Fibroblast of upper back skin (primary cell): ENCODE measurements at places on chromosomes 7 and 10.
A peak's percentile ranks its signal among the peaks of the same experiment; 100 is the strongest.

DNA sequence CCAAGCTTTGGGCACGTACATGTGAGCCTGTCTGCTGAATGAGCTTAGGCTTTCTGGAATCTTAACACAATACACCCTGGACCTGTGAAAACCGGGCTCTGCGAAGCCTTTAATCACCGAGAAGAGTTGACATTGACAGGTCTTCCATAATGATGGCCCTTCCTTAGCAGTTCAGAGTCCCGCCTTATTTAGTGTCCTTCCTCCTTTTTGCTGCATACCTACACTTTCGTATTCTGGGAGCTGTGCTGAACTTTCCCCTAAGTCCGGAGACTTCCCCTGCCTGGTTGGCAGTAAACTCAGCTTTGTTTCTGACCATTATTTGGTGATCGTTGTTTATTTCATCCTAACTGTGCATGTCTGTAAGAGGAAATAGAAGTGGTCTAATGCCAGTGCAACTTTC is 212.0 kb downstream of the CAMK1D start:
- DNase-seq = no peak

- DNase-seq = no peak
Observed at GRCh38 chr10:69407621-69408301, 9.0 kb downstream of the TACR2 start.

- no peak for DNase-seq
Observed at GRCh38 chr10:80870282-80870681, 332.6 kb downstream of the SH2D4B start.

DNA sequence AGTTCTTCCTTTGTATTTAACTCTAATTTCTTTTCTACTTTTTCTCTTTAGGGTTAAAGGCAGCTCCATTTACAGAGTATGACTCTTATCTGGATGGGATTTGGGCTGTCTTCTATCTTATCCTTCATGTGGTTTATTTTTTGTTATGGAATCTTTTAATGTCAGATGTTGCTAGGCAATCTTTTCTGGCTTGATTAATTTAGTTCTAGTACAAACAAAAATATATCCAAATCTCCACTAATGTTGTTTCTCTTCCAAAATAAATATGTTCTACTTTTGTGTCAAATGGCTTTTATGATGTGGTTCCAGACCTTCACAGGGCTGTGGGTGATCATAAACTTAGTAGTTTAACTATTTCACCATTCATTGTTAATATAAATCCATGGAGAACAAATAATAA is 246.9 kb downstream of the AHR start:
- no peak for DNase-seq

DNA sequence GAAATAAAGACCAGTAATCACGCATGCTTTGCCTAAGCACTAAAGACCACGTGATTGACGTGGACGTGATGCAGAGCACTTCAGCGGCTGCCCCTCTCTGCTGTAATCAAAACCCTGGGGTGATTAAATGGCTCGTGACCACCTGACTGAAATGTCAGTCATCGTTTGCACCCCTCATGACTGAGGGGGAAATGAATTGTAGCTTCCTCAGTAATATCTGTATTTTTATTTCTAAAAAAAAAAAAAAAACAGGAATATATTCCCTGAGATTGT is 148.1 kb upstream of the RSU1 start:
- no peak for DNase-seq

- DNase-seq = no peak
Observed at GRCh38 chr10:63646491-63646890, 125.3 kb downstream of the REEP3 start.

DNA sequence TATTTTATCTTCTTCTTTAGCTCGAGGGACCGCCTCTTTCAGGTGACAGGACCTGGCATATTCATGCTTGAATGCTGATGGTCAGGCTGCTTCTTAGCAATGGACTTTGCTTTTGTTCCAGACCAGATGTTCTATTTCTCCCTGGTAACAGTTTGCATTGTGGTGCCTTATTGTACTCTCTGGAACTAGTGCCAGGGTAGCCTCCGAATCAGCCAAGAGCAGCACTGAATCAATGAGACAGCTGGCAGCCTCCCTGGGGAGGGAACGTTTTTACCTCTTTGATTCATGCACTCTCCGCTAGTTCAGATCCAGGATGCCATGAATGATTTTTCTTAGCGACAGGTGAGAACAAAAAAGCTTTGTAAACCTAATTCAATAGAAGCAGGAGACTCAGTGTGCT is 54.1 kb upstream of the NXPH1 start:
- no peak for DNase-seq

DNA sequence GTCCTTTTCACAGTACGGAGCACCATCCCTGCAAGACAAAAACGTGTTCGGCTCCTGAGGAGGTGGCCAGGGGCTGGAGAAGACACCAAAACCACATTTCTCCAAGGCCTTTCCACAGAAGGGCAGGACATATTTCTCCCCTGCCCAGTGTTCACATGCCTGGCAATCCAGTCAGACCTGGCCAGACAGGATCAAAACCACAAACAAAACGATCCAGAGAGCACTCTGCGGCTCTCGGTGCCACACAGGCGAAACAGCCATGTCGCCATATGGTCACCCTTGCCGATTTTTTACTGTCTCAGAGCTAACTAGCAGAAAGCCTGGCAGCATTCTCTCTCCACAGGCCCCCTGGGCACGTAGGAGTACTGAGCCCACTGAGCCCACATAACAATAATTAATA is 113.0 kb downstream of the ABLIM1 start:
- DNase-seq = no peak

DNA sequence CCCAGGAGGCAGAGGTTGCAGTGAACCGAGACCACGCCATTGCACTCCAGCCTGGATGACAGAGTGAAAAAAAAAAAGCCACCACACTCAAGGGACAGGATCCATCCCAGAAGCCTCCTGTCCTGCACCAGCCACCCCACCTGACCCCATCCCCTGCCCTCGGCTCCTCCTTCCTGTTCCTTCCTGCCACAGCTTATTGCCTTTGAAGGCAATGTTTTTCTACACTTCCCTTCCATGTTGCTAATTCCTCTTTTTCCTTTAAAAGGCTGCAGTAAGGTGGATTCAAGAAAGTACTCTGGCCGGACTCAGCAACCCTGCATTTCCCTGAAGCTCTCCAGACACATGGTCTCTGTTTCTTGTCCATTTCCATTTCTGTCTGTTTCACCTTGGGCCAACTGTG is 80.9 kb downstream of the FAM171A1 start:
- DNase-seq = no peak

- DNase-seq = peak; percentile 83
Observed at GRCh38 chr7:137923380-137923779, 76.6 kb upstream of the DGKI start.

DNA sequence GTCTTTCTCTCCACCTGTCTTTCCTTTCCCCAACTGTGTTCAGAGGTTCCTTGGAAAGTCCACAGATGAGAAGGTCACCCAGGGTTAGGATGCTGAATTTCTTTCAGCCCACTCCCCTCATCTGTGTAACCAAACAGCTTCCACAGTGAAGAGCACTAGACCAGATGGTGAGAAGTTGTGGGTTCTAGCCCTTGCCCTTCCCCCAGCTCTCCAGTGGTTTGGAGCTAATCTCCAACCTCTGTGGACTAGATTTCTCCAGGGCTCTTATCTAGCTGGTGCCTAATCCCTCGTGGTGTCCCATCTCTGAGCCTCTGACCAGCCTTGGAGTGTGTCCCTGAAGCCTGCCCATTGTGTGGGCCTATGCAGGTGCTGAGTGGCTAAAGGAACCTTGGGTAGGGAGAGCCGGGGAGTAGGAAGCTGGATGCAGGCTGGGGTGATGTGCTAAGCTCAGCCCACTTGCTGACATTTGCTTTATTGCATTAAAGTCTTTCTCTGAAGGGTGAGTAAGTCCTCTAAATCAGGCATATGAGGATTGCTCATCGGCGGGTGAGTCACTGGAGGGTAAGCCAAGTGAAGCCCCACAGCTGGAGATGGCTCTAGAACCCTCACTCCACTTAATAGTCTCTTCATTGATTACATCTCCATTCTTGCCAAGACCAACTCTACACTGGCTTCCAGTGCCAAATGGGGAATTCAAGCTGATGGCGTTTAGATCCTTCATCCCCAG is 14.9 kb downstream of the DUSP5 start:
- peak; percentile 91 for DNase-seq

- DNase-seq = no peak
Observed at GRCh38 chr7:124085179-124085578, 52.3 kb upstream of the TMEM229A start.

DNA sequence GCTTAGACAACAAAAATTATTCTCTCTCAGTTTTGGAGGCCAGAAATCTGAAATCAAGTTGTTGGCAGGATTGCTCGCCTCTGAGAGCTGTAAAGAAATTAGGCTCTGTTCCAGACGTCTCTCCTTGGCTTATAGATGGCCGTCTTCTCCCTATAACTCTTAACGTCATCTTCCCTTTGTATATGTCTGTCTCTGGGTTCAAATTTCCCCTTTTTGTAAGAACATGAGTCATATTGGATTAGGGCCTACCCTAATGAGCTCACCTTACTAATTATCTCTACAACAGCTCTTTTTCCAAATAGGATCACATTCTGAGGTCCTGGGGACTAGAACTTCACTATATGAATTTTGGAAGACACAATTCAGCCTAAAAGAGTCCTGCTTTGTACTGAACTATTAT is 22.4 kb downstream of the GALNTL5 start:
- DNase-seq = no peak

GRCh38 chr7:128030263-128030653 is 979 bp downstream of the LRRC4 start:
- DNase-seq = no peak

DNA sequence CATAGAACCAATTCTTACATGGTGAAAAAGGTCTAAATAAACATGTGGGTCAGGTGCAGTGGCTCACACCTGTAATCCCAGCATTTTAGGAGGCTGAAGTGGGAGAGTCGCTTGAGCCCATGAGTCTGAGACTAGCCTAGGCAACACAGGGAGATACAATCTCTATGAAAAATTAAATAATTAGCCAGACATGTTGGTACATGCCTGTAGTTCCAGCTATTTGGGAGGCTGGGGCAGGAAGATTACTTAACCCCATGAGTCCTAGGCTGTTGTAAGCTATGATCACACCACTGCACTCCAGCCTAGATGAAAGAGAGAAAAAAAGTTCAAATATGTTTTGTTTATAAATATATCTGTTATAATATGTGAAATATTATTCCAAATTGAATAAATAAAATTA is 643.6 kb downstream of the IPMK start:
- DNase-seq = no peak

DNA sequence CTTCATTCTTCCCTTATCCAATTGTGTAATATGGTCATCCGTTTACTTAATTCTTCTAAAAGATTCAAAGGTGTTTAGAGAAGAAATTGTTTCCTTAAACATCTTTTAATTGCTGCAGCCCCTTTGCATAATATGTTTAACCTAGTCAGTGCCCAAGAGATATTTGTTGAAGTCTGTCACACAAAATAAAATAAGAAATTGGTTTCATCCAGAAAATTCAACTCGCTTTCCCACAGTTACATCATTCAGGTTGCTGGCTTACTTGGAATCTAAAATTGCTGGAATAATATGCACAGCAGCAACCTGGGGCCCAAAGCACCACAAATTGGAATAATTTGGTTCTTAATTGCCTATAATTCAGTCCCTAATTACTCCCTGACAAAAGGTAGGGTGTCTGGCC is 155.1 kb upstream of the ETV1 start:
- peak; percentile 17 for DNase-seq

GRCh38 chr7:16889305-16889704 is 7.5 kb upstream of the AGR3 start:
- no peak for DNase-seq

GRCh38 chr10:90958781-90959180 is 37.9 kb upstream of the ANKRD1 start:
- peak; percentile 20 for DNase-seq

GRCh38 chr10:83932245-83932644 is 207.1 kb upstream of the GHITM start:
- no peak for DNase-seq

DNA sequence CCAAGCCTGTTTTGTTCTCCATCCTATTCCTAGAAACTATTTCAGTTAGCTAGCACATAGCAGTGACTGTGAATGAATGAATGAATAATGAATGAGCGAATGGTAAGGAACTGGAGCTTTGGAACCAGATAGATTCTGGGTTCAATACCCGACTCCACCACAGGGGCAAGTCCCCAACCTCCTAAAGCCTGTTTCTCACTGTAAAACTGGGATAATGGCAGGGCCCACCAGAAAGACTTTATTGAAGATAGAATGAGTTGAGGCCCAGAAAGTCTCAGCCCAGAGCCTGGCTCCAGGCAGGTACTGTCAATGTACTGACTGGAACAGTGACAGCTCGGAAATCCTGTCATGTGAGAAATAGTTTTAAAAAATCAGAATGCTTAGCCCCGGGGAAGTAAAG is 1.1 kb upstream of the CDH23 start:
- DNase-seq = no peak

- no peak for DNase-seq
Observed at GRCh38 chr7:40239755-40240303, 105.0 kb downstream of the SUGCT start.

- DNase-seq = no peak
Observed at GRCh38 chr7:41058986-41059741, 643.7 kb downstream of the INHBA start.

DNA sequence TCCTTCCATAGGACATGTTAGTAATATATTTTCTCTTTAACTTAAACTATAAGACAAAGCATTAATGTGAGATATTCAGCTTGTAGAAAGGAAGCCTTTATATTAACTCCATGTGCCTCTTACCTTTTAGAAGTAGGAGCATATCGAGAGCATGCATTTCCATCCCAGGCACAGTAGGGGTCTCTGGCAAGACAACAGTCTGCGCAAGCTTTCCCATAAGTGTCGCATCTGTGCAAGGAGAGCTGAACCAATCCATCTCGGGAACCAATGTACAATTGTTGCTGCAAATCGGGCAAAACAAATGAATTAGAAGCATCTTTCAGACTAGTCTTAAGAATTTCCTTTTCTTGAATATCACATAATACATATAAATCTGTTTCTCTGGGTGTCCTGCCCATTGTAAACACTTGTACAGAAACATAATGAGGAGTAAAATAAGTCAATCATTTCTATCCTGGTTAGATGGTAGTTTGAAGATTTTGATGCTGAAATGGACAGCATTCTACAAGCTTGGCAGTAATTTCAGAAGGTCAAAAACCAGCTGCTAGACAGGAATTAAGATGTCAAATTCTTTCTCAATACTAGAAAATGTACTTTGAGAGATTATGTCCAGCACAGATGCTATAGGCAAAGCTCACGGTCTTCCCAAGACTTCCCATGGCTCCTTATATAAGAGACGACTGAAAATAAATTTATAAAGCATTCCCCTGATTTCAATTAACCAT is 171.8 kb downstream of the SEMA3D start:
- peak; percentile 11 for DNase-seq

- peak; percentile 35 for DNase-seq
Observed at GRCh38 chr10:8060010-8060703, 5.7 kb downstream of the GATA3 start.

DNA sequence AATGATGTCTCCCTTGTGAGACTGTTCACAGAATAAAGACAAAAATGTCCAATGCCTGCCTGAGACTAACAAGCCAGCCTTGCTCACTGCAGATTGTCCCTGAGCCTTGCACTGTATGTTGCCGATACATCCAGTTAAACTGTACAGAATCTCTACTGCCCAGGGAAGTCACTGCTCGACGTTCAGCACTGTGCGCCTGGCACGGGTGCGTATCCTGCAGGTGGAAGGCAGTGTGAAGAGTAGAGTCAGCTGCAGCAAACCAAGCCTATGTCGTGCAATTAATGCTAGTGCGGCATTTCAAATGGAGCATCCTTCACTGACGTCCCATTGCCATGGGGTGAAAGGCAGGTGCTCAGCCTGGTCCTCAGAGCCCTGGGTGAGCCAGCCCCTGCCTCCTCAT is 132.9 kb downstream of the TNS3 start:
- no peak for DNase-seq

GRCh38 chr7:102208826-102209225 is 77.8 kb upstream of the SH2B2 start:
- no peak for DNase-seq
